ENCODE measurements at places on chromosomes 3 and 15.

- no peaks in the 10 kb centered on the region for H3K27me3 ChIP-seq
- H3K4me1 ChIP-seq: no peaks in the 10 kb centered on the region
- no peak overlapping the region for H3K27ac ChIP-seq
- H3K36me3 ChIP-seq: no peaks in the 10 kb centered on the region
- no peak for DNase-seq
Observed at GRCh38 chr15:44099671-44100070, 95.4 kb downstream of the FRMD5 start.

GRCh38 chr15:37791693-37792092 lies 142.7 kb upstream of the TMCO5A start:
- H3K36me3 ChIP-seq: no peaks in the 10 kb centered on the region
- no peak overlapping the region for H3K4me3 ChIP-seq

DNA sequence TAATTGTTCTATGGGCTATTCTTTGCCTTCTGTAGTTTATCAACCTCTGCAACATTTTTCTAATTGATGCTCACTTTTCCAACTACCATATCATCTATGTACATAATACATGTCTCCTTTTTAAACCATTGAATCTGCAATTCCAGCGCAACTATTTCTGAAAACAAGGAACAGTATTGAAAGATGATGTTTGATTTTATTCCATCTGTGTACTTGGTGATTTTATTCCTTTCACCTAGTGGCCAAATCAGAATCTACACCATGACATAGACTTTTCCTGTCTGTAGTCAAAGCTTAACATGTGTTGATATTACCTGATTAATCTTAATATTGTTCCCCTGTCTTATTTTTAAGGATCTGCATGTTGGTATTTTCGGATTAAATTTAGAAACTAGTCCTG lies 13.0 kb downstream of the NKTR start:
- no peak overlapping the region for H3K27ac ChIP-seq
- no peak overlapping the region for H3K4me3 ChIP-seq
- no peak for DNase-seq

DNA sequence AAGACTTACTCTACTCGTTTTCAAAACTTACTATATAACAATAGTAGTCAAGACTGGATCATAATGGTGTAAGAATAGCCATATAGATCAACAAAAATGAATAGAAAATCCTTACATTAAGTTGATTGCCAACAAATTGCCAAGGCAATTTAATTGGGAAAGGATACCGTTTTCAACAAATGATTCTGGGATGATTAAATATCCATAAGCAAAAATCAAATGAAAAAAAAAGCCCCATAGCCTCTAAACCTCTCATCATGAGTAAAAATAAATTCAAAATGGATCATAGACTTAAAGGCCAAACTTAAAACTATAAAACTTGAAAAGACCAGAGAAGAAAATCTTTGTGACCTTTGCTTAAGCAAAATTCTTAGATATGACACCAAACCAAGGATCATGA lies 5.3 kb upstream of the SNRK start:
- H3K4me1 ChIP-seq: no peaks in the 10 kb centered on the region
- no peaks in the 10 kb centered on the region for H3K27me3 ChIP-seq
- DNase-seq: no peak
- no peak overlapping the region for H3K4me3 ChIP-seq

DNA sequence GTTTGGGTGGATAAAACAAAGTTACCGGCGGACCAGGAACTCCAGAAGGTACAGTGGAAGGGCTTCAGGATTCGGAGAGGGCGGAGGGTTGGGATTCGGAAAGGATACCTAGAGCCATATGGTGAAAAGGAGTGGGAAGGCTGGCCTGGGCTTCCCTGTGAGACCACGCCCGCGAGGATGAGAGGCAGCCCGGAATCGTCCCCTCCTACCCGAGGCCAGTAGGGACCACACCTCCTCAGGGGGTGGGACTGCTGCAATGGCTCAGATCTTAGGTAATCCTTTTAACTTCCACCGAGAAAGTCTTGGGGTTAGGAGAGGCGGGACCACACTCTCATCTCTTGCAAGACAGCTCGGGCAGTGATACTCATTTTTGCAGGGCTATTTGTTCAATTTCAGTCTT lies 511.3 kb downstream of the OCA2 start:
- no peaks in the 10 kb centered on the region for H3K27me3 ChIP-seq
- H3K36me3 ChIP-seq: no peaks in the 10 kb centered on the region
- H3K27ac ChIP-seq: no peak overlapping the region
- DNase-seq: no peak

- DNase-seq: no peak
- no peak overlapping the region for H3K4me3 ChIP-seq
- peaks cover 46% of the 10 kb centered on the region for H3K36me3 ChIP-seq
- no peaks in the 10 kb centered on the region for H3K27me3 ChIP-seq
Observed at GRCh38 chr15:98953000-98953787, 54.4 kb downstream of the PGPEP1L start.
